ENCODE measurements at places on chromosomes 6 and 20.

GRCh38 chr6:157675831-157676230 is 147.2 kb upstream of the SNX9 start:
- no peak for DNase-seq

DNA sequence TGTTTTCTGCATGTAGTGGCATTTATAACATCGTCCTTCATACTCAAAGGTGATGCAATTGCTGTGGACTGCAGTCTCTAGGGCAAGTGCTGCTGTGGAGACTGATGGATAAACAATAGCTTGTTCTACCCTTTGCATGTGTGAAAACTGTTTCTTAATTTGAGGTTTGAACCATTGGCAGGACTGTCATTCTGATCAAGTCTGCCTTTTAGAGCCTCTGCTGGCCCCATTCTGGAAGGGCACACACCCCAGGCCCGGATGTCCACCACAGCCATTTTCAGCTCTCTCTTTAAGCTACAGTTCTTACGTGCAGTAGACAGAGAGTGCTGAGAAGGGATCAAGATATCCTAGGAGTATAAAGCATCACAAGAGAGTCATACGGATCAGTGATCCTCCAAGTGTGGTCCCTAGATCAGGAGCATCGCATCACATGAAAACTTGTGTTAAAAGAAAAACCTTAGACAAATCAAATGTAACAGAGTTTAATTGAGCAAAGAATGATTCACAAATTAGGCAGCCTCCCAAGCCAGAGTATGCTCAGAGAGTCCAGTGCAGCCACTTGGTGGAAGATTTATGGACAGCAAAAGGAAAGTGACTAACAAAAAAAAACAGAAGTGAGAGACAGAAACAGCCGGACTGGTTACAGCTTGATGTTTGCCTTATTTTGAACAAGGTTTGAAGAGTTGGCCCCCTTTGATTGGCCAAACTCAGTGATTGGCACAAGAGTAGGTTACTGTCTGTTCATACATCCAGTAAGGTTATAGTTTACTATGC is 52.0 kb downstream of the FRK start:
- peak; percentile 83 for DNase-seq

DNA sequence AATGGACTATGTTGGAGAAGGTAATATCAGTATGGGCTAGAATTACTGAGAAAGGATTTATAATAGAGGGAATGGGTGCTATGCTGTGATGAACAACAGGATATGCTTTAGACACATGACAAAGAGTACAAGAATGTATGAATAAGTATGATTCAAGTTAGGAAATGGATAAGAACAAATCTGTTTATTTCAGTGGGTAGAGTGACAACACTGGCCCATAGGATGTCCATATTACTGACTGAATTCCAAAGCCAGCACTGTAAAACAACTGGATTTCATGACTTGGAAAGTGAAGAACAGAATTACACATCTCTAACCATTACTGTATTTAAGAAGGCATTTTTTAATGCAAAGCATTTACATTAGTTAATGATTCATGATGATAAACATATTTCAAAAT is 35.9 kb downstream of the EPM2A start:
- DNase-seq, result peak; percentile 84

DNA sequence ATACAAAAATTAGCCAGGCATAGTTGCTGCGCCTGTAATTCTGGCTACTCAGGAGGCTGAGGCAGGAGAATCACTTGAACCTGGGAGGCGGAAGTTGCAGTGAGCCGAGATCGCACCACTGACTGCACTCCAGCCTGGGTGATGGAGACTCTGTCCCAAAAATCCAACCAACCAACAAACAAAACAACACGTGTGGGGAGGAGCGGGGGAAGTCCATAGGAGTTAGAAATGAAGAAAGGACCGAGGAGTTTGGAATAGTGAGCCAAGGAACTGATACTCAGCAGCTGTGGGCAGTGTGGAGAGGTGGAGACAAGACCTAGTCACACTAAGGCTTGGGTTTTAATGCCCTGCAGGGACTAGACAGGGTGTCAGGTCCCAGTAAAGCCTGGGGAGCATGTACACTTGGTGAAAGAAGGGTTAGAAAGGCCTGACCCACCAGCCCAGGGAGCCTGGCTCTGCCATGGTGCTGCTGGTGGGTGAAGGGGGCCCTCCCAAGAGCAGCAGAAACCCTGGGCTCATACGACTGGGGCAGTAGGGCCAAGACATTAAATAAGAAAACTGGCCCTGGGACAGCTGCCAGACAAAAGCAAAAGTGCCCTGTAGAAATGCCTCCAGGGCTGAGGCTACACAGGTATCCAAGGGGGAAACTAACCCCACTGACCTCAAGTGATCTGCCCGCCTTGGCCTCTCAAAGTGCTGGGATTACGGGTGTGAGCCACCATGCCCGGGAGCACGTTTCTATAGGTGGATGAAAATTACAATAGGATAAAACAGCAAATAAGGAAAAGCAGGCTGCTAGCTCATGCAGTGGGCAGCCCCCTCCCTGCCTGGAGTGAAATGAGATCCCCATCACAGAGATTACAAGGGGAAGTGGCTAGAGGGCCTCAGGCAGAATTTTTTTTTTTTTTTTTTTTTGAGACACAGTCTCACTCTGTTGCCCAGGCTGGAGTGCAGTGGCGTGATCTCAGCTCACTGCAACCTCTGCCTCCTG is 58.0 kb downstream of the MYH7B start:
- no peak for DNase-seq

- no peak for DNase-seq
These were observed 515.2 kb downstream of the MAFB start for GRCh38 chr20:40173872-40174271.

DNA sequence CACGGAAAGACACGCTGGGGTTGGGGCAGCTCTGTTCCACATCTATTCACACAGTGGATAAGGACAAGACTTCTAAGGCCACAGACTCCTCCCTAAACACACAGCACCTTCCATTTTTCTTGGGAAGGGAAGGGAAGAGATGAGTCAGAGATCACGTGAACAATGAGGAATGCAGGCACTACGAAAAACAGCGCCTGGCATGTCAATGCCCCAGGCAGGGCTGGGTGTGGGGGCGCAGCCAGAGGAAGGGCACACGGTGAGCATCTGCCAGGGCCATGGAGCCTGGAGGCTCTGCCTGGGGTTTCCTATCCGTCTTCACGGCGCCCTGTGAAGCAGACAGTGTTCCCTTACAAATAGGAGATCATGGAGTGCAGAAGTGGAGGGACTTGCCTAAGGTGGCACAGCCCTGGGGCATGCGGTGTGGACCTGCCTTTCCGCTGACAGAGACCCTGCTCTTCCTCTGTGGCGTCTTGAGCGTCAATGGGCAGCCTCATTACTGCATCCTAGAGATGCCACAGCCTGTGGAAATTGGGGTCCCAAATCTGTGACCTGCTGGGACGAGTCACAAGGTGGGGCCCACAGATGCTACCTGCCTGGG is 15.4 kb downstream of the UNC93A start:
- peak; percentile 53 for DNase-seq

GRCh38 chr6:136792410-136793262 is at the start of gene MAP3K5:
TSS of gene MAP3K5 (minus strand) at chr6:136792477. CDS start at chr6:136792157, 320 bp downstream.
- peak; percentile 82 for DNase-seq

- DNase-seq, result peak; percentile 16
These were observed 469 bp downstream of the SYNJ2 start for GRCh38 chr6:157982102-157982562.

- DNase-seq, result no peak
These were observed 114.7 kb downstream of the EDN3 start for GRCh38 chr20:59414936-59415623.

- DNase-seq, result peak; percentile 53
These were observed 206.0 kb downstream of the CDC5L start for GRCh38 chr6:44593539-44593944.

- DNase-seq, result no peak
These were observed 891 bp downstream of the RSPO3 start for GRCh38 chr6:127119102-127120022.
